ENCODE measurements at places on chromosomes 11 and 22.

GRCh38 chr11:110793556-110793955 lies 81.3 kb upstream of the ARHGAP20 start:
- DNase-seq, result no peak

DNA sequence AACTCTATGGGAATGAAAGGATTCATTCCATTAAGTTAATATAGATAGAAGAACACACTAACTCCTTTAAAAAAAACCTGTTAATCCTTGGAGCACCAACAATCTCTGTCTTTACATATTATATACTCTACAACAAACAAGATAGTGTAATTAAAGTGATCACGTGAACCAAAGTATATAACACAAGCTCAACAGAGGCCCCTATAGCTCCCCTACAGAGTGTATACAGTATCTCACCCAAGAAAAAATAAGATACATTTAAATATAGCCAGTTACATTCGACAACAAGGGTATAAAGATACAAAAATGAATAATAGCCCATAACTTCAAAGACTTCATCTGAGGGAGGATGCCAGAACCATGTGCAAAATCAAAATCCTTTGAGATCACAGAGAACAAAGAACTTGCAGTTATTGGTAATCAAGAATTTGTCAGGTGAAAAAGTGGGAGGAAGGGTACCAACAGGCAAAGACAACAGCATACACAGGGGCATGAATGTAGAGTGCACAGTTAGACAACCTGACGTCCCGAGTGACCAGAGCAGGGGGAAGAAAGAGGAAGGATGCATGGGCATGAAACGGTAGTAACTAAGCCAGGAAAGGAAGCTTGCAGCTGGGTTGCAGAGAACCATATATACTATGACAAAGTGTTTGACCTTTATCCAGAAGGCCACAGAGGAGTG lies 4.7 kb downstream of the FCHSD2 start:
- peak; percentile 74 for DNase-seq

GRCh38 chr11:45982656-45983470 lies 60.4 kb downstream of the LARGE2 start:
- no peak for DNase-seq

GRCh38 chr11:133149698-133150097 lies 382.6 kb downstream of the OPCML start:
- DNase-seq, result no peak

- DNase-seq, result no peak
Measured at GRCh38 chr11:45225277-45225676, 60.9 kb downstream of the SYT13 start.

DNA sequence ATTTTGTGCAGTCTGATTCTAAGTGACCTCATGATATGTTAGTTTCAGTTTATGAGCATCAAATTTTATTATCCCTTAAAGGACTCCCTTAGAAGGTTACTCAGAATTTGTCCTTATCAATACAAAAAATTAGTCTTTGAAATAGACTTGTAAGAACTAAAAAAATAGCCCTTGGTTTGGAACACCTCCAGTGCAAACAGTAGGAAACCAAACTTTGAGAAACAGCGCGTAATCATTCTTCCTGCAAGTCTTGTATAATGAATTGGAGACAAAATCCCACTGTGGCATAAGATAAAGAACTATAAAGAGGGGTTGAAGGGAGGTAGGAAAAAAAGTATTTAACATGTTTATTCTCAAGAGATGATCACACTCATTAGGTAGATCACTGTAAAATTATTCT lies 10.8 kb upstream of the MSANTD4 start:
- DNase-seq, result no peak

DNA sequence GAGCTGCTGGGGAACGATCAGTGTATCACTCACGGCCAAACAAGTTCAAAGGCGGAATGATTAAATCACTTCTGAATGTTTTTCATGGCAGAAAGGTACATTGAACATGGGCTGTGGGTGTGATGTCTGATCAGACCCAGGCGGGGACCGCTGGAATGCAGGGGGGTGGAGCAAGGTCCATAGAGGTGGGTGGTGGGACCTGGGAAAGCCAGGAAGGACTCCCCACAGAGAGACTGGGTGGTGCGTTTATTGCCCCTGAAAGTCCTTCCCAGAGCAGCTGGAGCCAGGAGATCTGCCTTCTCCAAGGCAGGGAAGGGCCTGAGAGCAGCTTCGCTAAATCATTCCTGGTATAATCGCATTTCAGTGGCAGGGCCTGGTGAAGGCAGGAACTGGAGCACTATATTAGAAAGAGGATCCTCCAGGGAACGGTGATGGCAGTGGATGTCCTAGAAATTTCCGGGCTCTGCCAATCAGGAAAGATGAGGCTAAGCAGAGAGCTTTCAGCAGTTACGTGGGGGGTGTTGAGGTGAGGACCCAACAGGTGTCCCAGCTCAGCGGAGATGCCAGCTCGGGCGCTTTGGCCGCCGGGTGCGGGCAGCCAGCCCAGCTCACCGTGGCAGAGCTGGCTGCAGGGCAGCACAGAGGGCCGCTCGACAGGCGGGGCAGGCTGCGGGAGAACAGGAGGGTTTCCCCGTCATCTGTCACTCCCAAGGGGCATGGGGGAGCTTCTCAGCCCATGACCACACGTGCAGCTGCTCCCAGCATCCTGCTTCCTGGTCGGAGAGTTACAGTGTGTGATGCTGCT lies 271.7 kb downstream of the CTTN start:
- no peak for DNase-seq

- DNase-seq, result no peak
Measured at GRCh38 chr11:16226245-16226644, 130.1 kb downstream of the SOX6 start.

- no peak for DNase-seq
Measured at GRCh38 chr22:30539368-30539767, 7.2 kb downstream of the SEC14L6 start.

GRCh38 chr11:35850191-35850590 lies 93.7 kb upstream of the LDLRAD3 start:
- DNase-seq, result no peak

- DNase-seq, result no peak
Measured at GRCh38 chr22:27591060-27591459, 210.5 kb downstream of the MN1 start.

DNA sequence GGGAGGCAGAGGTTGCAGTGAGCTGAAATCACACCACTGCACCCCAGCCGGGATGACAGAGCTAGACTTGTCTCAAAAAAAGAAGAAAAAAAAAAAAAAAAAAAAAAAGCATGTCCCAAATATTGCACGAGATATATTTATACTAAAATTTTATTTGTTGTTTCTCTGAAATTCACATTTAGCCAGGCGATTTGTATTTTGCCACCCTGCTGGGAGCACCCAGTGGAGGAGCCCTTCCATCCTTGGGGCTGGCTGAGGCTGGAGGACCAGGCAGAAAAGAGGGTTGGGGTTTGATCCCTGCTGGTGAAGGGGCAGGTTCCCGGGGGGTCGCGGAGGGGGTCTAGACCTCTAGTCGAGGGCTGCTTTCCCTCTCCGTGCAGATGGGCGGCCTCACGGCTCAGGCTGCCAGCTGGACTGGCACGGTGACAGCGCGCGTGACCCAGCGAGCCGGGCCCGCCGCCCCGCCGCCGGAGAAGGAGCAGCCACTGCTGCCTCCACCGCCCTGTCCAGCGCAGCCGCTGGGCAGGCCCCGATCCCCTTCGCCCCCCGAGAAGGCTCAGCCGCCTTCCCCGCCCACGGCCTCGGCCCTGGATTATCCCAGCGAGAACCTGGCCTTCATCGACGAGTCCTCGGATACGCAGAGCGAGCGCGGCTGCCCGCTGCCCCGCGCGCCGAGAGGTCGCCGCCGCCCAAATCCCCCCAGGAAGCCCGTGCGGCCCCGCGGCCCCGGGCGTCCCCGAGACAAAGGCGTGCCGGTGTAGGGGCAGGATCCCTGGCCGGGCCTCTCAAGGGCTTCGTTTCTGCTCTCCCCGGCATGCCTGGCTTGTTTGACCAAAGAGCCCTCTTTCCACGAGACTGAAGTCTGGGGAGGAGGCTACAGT lies 952 bp upstream of the CATSPERZ start:
- DNase-seq, result no peak

DNA sequence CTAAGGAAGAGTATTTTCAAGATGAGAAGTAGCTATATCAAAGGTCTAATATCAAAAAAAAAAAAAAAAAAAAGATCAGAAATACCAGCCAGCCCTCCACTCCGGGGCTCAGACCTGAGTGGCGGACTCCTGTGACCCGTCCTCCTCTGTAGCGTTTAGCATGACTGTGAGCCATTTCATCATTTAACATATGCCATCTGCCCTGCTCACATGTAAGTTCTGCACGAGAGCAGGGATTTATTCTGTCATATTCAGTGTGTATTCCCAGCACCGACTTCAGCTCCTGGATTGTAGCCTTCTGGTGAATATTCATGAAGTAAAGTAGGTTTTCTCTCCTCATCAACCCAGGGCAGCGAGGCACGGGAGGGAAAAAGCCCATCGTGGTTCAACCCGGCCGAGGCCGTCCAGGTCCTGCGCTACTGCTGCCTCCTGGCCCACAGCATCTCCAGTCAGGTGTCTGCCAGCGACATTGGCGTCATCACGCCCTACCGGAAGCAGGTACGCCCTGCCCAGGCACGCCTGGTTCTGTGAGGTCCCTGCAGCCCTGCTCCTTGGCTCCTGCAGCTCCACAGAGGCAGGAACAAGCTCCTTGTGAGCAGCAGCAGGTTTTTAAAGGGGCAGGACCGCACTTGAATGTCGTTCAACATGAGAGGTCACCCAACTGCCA lies 12.7 kb upstream of the PANX2 start:
- DNase-seq, result no peak

GRCh38 chr11:86058360-86058759 lies 10.5 kb downstream of the PICALM start:
- no peak for DNase-seq

DNA sequence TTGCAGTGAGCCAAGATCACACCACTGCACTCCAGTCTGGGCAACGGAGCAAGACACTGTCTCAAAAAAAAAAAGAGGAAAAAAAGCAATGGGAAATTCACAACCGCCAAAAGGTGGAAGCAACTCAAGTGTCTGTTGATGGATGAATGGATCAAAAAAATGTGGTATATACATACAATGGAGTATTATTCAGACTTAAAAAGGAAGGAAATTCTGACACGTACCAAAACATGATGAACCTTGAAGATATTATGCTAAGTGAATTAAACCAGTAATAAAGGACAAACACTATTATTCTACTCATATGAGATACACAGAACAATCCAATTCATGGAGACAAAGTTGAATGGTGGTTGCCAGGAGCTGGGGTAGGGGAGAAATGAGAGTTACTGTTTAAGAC lies 40.9 kb downstream of the FAM168A start:
- no peak for DNase-seq

DNA sequence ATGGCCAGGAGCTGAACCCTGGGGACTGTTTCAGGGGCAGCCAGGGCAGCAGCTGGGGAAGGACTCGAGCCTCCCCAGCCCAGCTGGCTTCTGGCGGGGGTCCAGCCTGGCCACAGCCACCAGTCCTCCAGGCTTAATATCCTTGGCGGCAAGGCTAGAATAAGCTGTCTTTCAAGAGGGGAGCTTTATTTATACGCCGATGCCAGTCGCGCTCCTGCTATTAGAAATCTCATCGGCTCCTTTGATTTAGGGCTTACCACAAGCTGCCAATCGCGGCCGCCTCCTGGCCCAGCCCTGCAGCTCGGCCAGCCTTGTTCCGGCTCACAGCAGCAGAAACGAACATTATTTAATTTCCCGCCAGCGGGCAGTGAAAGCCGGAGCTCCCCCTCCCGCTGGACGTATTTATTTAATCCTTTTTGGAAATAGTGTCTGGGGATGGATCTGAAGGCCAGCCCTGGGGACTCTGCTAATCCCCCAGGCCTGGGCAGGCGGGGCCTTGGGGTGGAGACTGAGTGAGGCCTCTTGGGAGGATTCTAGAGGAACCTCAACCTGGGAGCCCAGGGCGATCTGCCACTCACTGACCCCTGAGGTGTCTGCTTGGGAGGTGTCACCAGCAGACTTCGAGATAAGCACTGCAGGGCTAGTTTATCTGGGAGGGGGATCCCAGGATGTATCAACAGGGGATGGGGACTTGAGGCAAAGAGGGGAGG lies 363.1 kb downstream of the MN1 start:
- DNase-seq, result no peak
